ENCODE measurements at places on chromosomes 11 and 22.
A peak's percentile ranks its signal among the peaks of the same experiment; 100 is the strongest.

DNA sequence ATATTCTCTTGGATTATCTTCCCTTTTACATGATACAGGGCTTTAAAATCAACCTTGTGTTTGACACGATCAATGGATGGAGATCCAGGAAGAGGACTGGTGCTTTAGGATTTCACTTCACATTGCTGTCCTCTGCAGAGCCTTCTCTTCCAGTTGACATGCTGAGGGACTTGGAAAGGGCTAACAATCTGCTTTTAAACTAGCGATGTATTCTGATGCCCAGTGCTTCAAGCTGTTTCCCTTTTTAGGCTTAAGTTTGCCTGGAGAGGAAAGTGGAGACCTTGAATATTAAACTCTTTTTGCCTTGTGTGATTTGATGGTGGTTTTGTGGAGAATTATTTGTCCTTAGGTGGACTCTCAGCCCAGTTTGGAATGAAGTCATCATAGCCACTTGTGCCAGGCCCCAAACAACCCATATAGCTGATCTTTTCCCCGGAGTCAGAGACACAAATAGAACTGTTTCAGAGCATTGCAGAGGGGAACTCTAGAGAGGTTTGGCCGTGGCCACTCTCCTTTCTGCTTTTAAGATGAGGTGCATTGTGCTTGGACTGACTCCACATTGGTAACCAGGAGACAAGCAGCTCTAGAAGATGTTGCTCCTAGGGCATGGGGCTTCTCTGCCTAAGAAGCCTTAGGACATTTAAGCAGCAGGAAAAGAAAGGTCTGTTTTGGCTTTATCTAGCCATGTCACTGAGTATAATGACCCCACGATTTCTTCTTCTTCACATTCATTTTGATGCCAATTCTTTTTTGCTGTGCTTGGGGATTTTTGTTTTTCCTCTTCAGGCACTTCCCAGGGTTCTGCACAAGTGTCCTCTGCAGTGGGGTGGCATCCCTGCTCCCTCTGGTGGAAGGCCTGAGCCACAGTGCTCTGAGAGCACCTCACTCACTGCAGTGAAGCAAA is 152.8 kb downstream of the NCAM1 start:
- DNase-seq: no peak

DNA sequence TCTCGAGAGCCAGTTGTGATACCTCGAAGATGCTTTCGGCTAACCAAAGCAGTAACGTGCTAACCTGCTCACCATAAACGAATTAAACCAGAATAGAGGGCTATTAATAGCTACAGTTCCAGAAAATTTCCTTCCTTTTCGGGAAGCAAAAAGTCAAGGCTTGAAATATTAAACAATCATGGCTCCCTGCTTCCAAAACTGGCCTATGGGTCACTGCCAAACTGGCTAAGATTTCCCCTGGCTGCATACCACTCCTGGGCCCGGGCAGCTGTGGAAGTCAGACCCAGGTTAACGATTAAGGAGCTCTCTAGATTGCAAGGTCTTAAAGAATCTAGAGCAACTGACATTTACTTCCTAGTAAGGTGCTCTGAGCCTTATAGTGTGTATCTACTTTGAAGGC is 1.7 kb downstream of the AMOTL1 start:
- DNase-seq: no peak

GRCh38 chr22:36881504-36882245 is 20.9 kb downstream of the NCF4 start:
- no peak for DNase-seq

GRCh38 chr11:120029321-120029720 is 108.6 kb downstream of the TRIM29 start:
- no peak for DNase-seq

GRCh38 chr11:70016666-70017367 is 61.3 kb upstream of the ANO1 start:
- no peak for DNase-seq

DNA sequence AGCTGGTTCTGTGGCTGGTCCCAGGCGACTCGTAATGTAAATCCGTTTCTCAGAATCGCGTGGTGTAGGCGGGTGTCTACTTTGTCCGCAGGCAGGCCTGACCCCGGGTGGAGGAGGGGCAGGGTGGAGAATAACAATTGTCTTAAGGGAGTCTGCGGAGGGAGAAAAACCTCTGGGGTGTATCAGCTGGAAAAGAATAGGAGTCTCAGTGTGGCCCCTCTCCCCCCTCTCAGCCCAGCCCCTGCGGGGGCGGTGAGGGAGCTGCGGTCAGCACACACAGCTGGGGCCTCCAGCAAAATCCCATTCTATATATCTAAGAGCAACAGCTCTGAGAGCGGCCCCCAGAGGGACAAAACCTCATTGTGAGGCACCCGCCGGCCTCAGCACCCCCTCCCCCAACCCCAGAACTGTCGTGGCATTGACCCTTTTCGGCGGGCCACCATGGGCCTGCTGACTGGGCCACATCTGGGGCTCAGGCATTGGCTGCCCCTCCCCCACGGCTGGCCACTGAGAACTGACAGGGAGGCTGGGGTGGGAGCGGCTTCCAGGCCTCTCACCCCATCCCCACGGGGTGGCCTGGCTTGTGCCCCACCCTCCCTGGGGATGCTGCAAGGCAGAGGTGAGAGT is 2.7 kb upstream of the MYRF start:
- DNase-seq: no peak

GRCh38 chr11:60973699-60974098 is 2.2 kb downstream of the CD6 start:
- no peak for DNase-seq

DNA sequence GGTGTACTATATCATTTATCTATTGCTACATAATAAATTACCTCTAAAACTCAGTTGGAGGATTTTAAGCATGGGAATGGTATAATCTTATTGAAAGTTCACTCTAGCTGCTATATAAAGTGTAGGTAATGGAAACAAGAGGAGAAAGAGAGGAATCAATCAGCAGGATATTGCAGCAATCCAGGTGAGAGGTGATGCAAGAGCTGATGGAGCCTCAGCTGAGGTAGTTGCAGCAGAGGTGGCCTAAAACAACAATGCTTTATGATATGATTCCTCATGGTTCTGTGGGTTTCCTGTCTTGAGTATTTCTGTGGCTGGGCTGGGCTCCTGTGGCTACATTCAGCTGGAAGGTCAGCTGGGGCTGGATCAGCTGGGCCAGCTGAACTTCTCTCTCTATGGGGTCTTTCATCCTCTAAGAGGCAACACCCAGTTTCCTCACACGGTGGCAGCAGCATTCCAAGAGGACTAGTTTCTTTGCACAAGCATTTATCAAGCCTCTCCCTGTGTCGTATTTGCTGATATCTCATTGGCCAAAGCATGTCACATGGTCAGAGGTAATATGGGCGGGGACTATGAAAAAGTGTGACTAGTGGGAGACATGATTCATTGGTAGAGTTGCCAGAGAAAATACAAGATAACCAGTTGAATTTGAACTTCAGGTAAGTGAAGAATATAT is 135.4 kb upstream of the LARGE1 start:
- no peak for DNase-seq

- peak; percentile 21 for DNase-seq
Observed at GRCh38 chr11:75508051-75508561, 17.6 kb downstream of the GDPD5 start.

DNA sequence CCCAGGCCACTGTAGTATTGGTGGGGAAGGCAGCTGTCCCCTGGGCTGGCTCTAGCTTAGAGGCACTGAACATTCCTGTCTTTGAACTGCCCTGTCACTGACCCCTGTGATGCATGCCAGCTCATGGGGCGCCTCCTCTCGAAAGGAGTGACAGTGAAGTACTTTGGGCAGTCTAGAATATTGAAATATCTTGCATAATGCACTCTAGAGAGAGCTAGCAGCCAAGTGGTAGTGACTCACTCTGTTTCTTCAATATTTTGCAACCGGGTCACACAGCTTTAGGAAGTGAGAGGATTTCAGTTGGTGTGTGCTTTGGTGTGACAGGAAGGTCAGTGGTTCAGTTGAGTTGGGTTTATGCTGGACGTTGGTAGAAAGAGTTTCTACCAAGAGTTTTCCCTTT is 35.5 kb upstream of the ST14 start:
- no peak for DNase-seq

DNA sequence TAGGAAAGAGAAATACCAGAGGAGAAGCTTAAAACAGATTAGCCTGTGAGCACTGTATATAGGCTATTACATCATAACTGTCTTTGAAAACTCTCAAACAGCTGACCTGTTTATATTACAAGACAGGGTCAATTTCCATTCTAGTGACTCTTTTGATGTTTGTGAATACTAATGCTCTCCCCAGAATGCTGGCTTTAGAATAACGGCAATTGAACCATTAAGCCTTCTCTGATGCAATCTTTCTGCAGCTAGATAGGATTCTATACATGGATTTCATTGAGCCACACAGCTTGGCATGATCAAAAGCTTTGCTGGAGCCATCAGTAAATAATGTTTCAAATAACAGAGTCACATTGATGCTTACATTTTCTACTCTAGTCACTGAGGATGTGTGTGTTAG is 122.7 kb upstream of the FAT3 start:
- DNase-seq: no peak

DNA sequence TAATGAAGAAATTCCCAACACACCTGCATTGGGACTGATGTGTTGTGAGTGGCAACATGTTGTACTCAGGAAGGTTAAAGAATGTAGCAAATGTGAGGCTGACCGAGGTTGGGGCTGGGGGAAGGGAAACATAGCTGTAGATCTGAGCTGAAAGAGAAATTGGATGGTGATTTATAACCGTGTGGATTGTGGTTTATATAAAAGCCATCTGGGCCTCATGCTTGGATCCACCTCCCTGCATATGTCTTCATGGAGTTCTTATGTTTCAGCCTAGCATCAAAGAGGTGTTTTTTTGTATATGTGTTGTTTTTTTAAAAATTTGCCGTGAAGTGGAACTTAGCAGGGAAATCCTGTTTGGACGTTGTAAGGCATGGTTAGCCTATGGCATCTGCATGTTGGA is 141.3 kb downstream of the NAV2 start:
- DNase-seq: no peak

- DNase-seq: no peak
Observed at GRCh38 chr22:42379966-42380537, 52.2 kb downstream of the NFAM1 start.

DNA sequence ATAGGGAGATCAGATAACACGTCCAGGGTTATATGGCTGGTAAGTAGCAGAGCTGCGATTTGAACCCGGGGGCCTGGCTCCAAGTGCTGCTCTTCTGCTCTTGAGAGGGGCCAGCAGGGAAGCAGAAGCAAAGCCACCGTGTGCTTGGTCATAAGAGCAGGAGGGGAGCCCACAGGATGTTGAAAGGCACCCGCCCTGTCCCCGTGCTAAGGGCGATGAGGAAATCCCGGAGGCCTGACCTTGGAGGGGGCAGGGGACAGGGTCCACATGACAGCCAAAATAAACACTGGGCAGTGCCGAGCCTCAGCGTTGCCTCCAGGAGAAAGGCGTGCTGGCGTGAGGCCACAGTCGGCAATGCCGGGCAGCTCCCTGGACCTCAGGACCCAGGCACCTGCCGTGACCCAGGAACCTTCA is 28.8 kb downstream of the TOM1 start:
- no peak for DNase-seq

GRCh38 chr11:19808076-19808911 is 95.7 kb downstream of the NAV2 start:
- no peak for DNase-seq

- no peak for DNase-seq
Observed at GRCh38 chr11:68313574-68314202, 1.3 kb downstream of the LRP5 start.

- DNase-seq: no peak
Observed at GRCh38 chr11:14190992-14191778, 167.8 kb downstream of the RRAS2 start.

DNA sequence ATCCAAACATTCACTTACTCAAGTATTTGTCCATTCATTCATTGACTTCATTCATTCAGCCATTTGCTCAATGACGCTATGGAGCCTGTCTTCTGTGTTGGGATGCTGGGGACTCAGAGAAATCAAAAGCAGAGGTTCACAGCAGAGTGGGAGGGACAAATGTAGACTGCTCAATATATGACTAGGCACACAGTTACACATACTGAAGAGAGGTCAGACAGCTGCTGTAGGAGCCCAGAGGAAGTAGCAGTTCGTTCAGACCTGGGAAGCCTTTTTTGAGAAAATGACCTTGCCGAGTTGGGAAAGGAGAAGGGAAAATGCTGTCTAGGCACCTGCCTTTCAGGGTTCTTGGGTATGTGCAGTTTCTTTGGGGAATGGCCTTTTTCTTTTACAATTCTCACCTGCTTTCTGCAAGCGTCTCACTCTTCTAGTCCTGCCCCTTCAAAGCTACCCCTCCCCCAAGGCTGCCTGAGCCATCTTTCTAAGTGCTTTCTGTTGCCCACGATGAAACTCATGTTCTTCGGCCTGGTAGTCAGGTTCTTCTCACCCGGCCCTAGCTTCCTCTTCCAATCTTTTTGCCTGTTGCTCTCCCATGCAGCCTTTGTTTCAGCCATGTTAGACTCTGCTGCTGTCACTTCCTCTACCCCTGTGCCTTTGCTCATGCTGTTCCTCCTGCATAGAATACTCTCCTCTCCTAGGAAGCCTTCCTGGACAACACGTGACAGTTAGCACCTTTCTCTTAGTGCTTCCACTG is 4.2 kb upstream of the UVRAG start:
- DNase-seq: no peak

- DNase-seq: no peak
Observed at GRCh38 chr11:45832811-45833441, 14.3 kb upstream of the CRY2 start.

DNA sequence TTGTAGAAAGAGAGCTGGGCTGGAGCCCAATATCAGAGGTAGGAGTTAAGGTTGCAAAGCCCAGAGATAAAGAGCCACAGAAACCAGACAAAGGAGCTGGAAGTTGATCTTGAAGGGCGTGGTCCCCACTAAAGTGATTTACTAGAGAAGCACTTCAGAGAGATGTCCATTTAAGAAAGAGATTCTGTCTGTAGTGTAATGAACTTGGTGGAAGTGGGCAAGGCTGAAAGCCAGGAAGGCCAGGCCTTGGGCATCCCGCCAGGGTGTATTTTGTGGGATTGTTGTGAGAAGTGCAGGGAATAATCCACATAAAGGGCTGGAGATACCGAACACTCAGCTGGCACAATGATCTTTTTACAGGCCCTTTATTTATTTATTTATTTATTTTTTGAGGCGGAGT is 1398.8 kb downstream of the TBC1D22A start:
- no peak for DNase-seq

- DNase-seq: no peak
Observed at GRCh38 chr11:47267876-47268275, 2.1 kb upstream of the MADD start.

DNA sequence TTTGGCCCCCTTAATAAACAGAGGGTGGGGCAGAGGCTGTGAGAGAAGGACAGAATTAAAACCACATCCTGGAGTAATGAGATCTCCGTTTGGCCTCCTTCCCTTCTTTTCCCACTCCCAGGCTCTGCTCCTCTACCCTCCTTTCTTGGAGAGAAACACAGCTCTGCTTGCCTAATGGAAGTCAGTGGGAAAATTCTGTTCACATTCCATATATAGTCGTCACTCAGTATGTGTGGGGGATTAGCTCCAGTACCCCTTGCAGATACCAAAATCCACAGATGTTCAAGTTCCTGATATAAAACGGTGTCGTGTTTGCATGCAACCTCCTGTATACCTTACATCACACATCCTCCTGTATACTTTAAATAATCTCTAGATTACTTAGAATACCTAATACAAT is 37.6 kb upstream of the THY1 start:
- no peak for DNase-seq

- DNase-seq: no peak
Observed at GRCh38 chr11:116086426-116086825, 582.2 kb upstream of the CADM1 start.

- DNase-seq: no peak
Observed at GRCh38 chr22:45199723-45200122, 36.0 kb downstream of the NUP50 start.
